Kidney epithelial cell (primary cell): ENCODE measurements at places on chromosomes 3 and 15. TPM values are rescaled to one million over a fixed set of nuclear protein-coding genes. Genes with fewer than 3 reads are reported as not detected.

The SPINK8 gene
- not detected in 2 replicates for total RNA-seq

DNA sequence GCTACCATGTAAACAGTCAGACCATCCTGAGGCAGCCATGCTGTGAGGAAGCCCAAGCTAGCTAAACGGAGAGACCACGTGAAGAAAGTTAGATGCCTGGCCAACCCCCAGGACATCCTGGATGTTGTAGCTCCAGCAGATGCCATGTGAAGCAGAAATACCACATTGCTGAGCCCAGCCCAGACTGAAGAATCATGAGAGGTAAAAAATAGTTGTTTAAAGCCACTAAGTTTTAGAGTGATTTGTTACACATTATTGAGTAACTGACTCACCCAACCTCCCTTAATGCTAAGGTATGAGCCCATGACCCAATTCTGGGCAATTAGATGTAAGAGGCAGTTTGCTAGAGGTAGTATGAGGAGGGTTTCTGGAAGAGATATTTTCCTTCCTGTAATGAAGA is 200.5 kb downstream of the THRB start:
- no peak for DNase-seq

DNA sequence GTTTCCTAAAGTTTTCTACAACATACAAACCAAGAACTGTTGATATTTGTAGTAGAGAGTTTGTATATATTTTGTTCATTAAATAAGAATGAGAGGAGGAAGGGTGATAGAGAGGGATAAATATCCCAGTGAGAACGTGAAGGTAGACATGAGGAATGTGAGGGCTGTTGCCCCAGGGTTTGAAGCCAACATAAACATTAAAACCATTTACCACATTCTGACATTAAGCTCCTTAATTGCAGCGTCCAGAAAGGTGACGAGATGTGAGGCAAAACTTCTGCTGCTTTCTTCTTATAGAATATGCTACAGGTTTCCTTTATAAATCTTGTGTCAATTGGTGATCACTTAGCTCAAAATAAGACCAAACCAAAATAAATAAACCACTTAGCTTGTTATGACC is 267.8 kb upstream of the CNTN4 start:
- DNase-seq, result no peak

- DNase-seq, result no peak
These were observed 23.0 kb upstream of the DNAJC13 start for GRCh38 chr3:132394320-132394719.

The IL5RA gene
- total RNA-seq, result not detected in 2 replicates

GRCh38 chr3:22364851-22365250 is 613.8 kb upstream of the ZNF385D start:
- no peak for DNase-seq

GRCh38 chr3:16601537-16602005 is 3.7 kb downstream of the DAZL start:
- DNase-seq, result no peak

The CHRNB4 gene
- total RNA-seq, result 1.1 and 1.8 TPM in 2 replicates

GRCh38 chr3:23238578-23238977 is 35.5 kb downstream of the UBE2E2 start:
- DNase-seq, result no peak

- DNase-seq, result peak; percentile 78
These were observed 67.9 kb upstream of the AKAP13 start for GRCh38 chr15:85312486-85312885.

GRCh38 chr15:88204584-88204983 is 52.0 kb downstream of the NTRK3 start:
- no peak for DNase-seq

DNA sequence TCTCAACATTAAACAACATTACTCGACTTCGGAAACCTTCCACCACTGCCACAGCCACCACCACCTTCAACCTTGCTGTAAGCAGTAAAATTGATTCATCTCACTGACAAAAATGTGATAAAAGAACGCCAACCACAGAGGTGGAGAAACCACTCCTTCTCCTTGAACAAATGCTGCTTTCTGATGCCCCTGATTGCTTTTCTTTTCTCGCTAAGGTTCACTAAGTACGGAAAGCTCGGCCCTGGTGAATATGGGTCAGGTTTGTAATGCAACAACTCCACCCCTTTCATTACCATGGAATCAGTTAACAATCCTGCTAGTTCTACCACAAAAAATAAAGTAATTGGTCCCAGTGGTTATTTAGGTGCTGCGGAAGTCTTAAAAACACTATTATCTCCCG is 44.9 kb downstream of the MEIS2 start:
- no peak for DNase-seq

The CLDN18 gene
- not detected in 2 replicates for total RNA-seq
